Body of pancreas (tissue), 4 donors: ENCODE measurements at places on chromosomes 4 and X. TPM values are rescaled to one million over a fixed set of nuclear protein-coding genes. Genes with fewer than 3 reads are reported as not detected.

- no peak for DNase-seq
These were observed 15.7 kb downstream of the OFD1 start for GRCh38 chrX:13750204-13750603.

TECRL gene
- total RNA-seq = not detected

GRCh38 chr4:82797405-82798111 is 1.0 kb downstream of the SCD5 start:
- peak; percentile 32 for DNase-seq

DNA sequence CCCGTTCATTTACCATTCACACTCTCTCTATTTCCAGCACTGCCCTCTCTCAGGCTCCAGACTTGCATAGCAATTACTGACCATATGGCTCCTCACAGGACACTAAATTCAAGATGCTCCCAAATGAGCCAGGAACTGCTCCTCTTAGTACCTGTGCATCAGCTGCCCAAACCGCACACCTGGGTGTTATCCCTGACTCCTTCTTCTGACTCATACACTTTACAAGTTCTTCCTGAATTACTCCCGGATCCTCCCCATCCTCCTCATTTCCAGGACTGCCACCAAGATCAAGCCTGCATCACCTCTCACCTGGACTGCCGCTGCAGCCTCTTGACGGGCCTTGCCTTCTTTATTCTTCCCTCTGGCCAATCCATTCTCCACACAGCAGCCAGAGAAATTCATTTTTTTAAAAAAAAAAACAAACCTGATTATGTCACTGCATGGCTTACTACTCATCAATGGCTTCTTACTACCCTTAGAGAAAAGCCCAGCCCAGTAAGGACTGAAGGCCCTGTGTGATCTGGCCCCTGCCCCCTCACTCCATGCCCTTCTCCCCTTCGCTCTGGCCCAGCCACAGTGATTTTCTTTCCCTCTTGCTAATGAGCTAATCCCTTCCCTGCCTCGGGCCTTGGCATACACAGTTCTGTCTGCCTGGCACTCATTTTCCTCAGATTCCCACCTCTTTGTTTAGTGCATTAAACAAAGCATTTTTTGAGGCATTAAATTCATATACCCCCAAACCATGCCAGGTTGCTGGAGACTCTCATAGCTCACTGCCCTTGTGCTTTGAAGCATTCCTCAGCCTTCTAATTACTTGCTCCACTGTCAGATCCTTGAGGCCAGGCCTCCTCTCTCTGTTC is 92.0 kb downstream of the PDGFRA start:
- no peak for DNase-seq

SOX3 gene
- total RNA-seq = not detected
